HL-60 (cell line): ENCODE measurements at places on chromosomes 7 and 10.

DNA sequence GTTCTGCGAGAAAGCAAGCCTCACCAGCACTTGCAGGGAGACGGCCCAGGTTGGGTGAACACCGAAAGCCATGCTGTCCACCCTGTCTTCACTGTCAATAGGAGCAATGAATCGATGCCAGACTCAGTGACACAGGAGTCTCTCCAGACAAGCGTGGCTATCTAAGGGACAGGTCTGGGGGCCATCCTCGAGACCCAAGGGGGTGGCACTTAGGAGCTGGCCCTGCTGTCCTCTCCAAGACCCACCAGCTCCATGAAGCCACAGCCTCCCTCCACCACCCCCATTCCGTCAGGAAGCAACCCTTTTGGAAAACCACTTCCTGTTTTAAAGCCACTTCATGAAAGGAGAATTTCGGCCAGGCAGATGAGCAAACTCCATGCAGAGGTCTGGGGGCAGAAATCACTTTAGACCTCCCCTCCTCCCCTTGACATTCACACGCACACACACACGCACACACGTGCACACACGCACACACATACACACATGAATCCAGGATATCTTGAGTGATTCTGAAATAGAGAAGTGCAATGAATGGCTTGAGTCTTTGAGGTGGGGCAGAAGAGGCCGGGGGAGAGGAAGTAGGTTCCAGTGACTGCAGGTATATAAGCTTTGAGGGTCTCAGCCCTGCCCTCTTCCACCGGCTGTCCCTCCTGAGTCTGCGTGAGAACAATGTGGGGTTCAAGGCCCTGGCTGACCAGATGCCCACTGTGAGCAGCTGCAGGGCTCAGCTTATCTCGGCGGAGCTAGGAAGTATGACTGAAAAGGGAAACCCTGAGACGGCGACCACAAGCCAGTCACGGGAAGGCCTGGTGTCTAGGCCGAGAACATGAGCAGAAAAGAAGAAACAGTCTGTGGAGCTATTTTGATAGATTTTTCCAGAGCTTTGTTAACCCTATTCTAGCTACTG, 25.0 kb downstream of the RGS10 start:
- peak; percentile 80 for DNase-seq

DNA sequence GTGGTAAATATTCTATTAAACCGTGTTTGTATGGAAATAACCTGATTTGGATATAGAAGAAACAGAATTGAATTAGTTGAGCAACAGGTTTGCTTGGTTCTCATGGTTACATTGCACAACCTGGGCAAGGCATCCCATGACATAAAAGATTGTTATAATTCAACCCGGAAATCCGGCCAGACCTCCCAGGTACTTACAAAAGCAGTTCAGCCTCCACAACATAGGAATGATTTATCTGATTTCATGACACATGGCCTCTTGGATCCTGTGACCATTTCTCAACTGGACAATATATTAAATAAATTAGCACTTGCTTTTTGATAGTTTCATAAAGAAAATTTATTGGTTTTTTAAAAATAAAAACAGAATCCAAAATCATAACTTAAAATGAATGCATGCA, 55.1 kb upstream of the PTPN12 start:
- DNase-seq, result peak; percentile 89

GRCh38 chr7:114086537-114086913, 167.7 kb upstream of the PPP1R3A start:
- no peak for DNase-seq

- DNase-seq, result no peak
These were observed 313.9 kb downstream of the BMPER start for GRCh38 chr7:34219153-34219718.

DNA sequence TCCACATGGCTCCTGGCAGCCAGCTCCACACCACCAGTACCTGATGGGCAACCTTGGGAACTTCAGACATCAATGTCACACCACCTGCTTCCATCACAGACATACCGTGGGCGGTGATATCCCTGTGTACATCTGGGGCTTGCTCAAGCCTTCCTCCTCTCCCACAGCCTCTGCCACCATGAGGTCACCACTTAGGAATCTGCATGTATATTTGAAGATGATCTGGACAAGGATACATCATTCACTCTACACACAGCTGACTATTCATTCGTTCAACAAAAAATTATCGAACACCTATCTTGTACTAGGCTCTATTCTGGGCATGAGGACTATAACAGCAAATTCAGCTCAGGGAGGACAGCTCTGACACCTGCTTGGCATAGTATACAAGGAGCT, 6.8 kb downstream of the DLG5 start:
- DNase-seq, result no peak

DNA sequence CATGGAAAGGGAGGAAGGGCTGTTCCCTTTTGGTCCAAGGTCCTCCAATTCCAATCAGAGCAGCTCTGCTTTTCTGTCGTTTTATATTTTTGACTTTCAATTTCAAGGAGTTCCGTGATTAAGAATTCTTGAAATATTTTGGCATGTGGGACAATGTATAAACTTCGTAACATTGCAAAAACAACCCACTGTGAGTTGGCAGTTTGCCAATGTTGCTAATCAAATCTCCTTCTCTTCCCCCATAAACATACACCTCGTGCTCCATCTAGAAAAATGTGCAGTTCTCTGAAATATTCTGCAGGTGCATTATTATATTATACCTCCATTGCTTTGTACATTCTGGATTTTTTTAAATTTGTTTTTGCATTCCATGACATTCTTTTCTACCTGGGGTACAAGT, 49.8 kb downstream of the POU6F2 start:
- no peak for DNase-seq

- DNase-seq, result no peak
These were observed 88.5 kb downstream of the DLG5 start for GRCh38 chr10:77837925-77838595.

DNA sequence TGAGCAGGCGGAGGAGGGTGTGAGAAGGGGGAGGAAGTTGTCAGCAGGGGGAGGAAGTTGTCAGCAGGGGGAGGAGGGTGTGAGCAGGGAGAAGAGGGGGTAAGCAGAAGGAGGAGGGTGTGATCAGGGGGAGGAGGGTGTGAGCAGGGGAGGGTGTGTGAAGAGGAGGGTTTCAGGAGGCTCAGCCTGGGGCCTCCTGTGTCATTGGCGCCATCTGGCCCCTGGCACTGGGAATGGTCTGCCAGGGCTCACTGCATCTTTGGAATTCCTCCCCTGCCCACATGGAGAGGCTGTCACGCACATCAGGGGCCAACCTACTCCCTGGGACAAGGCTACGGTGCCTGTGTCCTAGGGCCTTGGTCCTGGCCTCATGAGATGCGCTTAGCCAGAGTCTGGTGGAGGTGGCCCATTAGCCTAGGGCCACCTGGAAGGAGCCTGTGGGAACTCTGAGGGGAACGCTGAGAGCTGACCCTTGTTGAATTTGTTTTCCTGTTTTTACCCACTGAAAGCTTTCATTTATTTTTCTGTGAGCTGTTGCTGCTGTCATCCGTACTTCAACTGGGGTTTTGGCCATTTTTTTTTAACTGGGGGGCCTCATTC, 18.0 kb downstream of the CAMK2B start:
- DNase-seq, result peak; percentile 17

- DNase-seq, result no peak
These were observed 1.3 kb downstream of the UBE2H start for GRCh38 chr7:129951226-129952085.

GRCh38 chr10:1215862-1216573, 159.8 kb downstream of the WDR37 start:
- no peak for DNase-seq

GRCh38 chr10:77011874-77012811, 625.5 kb downstream of the KCNMA1 start:
- DNase-seq, result no peak
